Thoracic aorta (tissue), 2 donors: ENCODE measurements at places on chromosomes 6 and 20.

DNA sequence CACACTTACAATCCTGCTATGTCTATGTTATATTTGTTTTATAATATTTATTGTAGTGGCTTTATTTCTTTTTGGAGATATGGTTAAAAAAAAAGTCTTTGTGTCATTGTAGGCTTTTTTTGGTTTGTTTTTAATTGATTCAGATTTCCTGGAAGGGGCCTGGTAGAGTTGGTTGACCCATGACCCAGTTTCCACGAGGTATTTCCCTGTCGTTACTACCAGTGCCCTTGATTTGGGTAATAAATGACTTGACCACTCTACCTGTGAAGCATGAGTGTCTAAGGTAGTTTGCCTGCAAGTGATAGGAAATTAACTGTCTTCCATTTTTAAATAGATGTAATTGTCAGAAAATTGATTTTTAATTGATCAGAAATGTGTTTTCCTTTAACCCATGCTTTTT lies 121.0 kb downstream of the JARID2 start:
- no peak for DNase-seq

- DNase-seq = no peak
Measured at GRCh38 chr6:38572186-38572813, 67.4 kb downstream of the BTBD9 start.

DNA sequence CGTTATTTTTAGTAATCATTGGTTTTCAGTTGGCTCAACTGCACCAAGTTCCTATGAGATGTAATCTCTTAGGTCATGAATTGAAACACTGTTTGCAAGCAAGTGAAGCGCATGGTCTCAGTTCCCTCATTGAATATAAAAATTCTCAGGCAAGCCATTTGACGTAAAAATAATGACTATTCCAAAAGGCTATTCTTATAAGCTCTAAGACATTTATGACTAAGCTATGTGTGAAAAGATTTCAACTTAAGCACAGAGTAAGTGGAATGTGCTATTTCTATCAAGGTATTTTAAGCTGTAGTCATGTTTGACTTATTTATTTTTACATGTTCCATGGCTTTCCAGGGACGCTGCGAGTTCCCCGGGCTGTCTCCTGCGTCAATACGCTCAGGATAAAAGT lies 248.5 kb downstream of the THBS2 start:
- no peak for DNase-seq

DNA sequence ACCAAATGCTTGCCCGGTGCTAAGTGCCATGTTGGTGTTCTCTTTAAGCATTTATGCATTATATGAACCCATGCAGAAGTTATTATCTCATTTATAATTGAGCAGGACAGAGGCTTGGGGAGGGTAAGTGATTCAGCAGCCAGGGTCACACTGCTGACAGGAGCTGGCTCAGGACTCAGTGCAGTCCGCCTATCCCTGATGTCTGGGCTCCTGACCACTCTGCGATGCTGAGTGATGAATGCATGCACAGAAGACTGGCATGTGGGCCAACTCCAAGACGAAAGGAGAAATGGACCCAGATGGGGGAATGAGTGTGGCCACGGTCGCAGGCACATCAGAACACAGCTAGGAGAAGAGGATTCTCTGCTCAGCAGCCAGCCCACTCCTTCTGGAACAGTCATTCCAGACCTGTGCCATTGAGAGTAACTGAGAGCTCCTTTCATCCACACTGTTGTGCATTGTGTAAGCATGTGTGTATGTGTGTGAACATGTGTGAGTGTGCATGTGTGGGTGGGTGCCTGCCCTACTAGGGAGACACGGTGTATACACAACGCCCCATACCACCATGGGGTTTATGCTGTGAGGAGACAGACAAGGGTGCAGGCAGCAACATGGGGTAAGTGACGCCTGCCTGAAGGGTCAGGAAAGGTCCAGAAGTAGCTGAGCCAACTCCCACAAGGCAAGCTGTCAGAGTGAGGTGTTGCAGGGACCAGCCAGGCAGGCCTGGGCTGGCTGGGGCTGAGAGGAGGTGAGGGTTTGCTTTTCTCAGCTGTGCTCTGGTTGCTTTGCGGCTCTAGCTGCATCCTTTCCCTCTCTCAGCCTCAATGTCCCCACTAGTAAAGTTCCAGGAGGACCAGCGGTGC lies 97.8 kb upstream of the PMEPA1 start:
- no peak for DNase-seq

GRCh38 chr20:20765696-20766365 lies 53.4 kb upstream of the RALGAPA2 start:
- no peak for DNase-seq

DNA sequence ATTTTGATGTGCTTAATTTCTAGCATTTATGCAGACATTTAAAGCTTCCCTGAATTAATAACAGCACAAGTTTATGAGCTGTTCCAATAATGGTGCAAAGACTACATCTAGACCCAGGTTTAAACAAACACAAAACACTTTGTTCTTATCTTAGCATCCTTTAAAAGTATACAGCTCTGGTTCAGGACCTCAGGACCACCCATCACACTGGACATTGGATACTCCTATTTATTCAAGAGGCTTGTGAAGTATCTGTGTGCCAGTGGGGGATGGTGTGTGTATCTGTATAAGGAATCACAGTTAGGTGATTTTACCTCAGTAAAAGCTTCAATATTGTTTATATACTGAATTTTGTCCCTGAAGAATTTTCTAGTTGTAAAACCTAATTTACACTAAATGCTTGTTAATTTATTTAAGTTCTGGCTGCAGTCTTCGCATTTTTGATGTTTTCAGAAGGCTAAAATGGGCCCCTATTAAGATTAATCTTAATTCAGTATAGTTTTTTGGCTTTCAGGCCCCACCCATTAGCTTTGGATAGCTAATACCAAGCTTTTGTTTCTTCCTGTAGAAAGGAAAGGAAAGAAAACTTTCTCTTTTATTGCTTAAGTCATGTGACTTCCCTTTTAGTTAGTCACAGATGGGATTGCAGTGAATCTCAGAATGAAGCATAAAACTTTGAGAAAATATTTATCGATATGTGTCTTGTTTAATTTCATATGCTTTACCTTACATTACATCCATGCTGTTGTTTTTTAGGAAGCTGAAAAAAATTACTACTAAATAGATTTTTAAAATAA lies 13.1 kb downstream of the LIN28B start:
- no peak for DNase-seq

DNA sequence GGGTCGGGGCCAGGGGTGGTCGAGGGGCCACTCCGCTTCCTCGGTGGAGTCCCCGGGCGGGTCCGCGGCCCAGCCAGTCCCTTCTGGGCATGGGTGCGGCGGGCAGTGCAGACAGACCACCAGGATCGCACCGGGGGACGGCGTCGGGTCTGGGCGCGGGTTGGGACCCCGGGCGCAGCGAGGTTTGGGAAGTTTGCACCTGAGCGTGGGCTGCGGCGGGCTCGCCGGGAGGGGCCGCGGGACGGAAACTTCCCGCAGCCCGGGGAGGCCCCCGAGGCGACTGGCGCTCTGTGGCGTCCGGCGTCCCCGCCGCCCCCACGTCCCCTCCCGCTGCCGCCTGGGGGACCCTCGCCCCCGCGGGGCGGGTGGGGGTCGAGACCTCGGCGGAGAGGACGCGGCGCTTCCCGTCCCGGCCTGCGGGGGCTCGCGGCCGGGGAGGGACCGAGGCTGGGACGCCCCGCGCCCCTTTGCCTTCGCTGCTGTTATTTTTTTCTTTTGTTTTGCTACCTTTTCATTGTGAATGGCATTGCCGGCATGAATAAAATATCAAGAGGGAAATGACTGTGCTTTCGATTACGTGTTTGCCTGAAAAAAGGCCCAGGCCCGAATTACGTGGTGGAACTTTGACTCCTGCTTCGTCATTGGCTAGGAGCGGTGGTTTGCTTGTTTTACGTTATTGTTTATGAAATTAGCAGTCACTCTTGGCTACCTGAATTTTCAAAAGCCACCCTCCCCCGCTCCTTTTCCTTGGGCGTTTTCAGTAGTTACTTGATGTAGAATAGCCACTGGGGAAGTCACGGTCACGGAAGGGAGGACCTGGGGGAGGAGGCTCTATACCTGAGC lies 703 bp downstream of the SNX9 start:
- no peak for DNase-seq

DNA sequence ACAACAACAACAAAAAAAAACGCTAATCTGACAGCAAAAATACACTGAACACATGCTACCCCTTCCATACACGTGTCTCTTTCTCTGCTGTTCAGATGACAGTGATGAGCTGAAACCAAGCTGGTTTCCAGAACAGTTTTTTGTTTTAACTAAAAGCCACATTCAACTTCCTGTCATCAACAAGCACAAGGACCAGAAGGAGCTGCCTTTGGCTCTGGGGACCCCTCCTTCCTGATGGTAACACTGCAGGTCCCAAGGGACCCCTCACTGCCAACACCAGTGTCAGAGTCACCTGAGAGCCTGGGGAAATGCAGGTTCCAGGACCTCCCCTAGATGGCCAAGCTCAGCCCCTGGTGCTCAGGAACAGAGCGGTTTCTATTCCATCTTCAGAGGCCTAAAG lies 6.0 kb downstream of the CST7 start:
- DNase-seq = no peak

GRCh38 chr6:150999107-150999506 lies 133.6 kb downstream of the MTHFD1L start:
- no peak for DNase-seq

DNA sequence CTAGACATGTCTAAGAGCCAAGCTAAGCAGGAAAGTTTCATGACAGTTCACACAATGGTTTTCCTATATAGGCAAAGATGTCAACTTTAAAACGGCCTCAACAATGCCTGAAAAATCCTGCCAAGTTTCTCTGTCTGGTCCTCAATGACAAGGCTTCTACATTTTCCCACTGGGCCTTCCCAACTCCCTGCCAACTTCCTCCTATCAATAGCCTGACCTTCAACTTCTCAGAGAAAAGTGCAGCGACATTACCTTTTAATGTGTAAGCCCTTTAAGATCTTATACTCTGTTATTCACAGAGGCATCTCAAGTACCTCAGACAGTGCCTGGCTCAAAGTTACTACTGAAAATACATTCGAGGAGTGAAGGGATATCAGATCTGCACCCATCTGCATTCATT lies 56.2 kb upstream of the BTBD3 start:
- no peak for DNase-seq

GRCh38 chr20:6530254-6530653 lies 237.2 kb upstream of the BMP2 start:
- DNase-seq = no peak

DNA sequence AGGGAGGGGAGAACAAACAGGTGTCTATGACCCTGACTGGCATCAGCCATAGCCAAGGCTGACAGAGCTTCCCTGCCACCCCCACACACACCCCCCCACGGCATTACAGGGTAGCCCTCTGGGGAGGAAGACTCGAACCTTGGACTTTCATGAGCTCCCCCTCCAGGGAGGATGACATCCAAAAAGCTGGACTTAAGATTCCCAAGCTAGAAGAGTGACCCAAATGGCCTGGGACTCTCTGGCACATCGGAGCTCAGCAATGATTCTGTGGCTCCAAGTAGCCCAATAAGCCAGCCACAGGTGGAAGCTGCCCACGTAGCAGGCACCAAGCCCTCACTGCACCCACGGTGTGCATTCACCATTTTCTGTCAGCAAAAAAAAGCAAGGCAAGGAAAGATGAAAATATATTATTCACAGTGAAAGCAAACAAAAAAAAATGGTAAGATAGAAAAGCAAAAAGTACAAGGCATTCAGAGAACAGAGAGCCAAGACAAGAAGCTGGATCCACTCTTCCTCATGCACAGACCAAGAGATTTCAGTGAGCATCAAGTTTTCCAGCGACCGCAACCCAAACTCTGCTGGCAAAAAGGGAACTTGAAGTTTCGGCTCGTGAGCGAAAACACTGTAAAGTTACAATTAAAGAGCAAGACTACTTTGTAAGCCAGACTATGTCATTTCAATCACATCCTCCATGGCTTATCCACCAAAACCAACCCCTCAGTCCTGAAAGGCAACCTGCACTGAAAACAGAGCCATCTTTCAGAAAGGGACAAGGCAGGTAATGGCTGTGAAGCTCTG lies 10.9 kb downstream of the JAG1 start:
- no peak for DNase-seq

DNA sequence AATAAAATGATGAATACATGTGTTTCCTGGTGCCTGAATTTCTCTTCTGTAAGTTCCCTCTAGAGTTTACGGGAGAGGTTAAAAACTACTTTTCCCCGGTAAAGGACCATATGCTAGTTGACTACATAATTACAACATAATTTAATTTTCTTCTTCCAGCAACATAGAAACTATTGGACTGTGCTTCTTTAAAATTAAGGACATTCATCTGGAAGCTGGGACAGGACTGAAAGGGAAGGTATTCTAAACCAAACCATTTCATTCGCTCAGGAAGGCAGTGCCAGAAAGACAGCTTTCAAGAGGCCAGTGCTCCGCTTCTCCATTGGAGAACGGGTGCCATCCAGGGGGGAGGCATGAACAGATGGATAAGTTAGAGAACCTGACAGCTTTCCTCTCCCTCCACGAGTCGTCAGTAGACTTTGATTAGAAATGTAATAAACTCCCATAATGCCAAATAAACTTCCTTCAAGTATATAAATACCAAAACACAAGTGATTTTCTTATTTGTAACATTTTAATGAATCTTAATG lies 458.0 kb upstream of the SOX4 start:
- DNase-seq = no peak

DNA sequence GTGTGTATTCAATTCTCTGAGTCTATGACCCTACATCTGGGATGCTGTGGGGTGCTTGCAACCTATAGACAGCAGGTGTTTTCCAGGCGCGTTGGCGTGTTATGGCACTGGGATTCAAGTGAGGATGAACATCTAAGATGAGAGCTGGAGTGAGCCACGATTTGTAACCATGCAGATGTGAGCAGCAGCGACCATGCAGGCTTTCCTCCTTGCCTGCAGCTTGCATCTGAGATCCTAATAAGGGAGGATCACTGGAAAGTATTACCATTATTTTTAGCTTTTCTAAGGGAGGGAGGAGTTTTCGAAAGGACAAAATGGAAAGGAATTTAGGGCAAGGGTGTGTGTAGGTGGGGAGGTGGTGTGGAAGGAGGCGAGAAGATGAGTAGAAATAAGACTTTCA lies 216.7 kb downstream of the ATXN1 start:
- no peak for DNase-seq

GRCh38 chr20:48259456-48259855 lies 474.2 kb upstream of the SULF2 start:
- no peak for DNase-seq

- DNase-seq = no peak
Measured at GRCh38 chr6:148677594-148678476, 69.0 kb upstream of the UST start.

GRCh38 chr20:50248104-50248641 lies 57.5 kb downstream of the CEBPB start:
- DNase-seq = no peak

- no peak for DNase-seq
Measured at GRCh38 chr6:148848915-148849314, 102.1 kb downstream of the UST start.

- no peak for DNase-seq
Measured at GRCh38 chr6:144352331-144352730, 67.2 kb downstream of the UTRN start.

DNA sequence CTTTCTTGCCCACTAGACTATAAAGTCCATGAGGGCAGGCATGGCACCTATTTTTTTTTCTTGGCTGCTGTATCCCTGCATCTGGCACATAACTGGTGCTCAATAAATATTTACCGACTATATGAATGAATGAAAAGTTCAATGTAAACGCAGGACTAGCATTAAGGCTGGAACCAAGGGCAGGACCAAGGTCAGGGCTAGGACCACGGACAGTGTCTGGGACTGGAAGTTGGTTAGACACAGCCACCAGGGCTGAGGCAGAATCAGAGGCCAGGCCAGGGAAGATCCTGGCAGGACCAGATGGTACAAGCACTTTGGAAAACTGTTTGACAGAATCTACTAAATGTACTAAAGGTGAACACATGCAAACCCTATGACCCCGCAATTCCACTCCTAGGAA lies 3.7 kb downstream of the TNXB start:
- DNase-seq = no peak

- no peak for DNase-seq
Measured at GRCh38 chr6:85465762-85466161, 15.9 kb downstream of the NT5E start.
